Activated CD8-positive, alpha-beta T cell treated with anti-CD3 and anti-CD28 coated beads, Interleukin-2, amount 10 ng/mL, durations not matched to agents 7 days and 5 days (primary cell): ENCODE measurements at places on chromosomes 4 and X. TPM values are rescaled to one million over a fixed set of nuclear protein-coding genes. Genes with fewer than 3 reads are reported as not detected.

DNA sequence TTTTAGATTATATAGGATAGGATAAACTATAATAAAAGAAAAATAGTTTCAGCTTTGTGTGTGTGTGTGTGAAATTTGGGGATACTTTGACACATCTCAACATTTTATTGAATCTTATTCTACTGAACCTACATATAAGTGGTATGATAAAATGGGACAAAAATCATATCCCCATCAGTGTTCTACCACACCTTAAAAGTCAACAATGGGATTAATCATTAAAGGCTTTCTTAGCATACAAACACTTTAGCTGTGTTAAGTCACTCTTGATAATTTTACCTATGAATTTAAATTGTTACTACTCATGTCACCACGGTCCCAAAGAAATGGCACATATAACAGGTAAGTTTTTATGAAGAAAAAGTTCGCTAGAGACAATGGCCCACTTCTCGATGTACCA is 37.7 kb upstream of the LRBA start:
- DNase-seq = no peak
- no peak overlapping the region for H3K27ac ChIP-seq
- H3K36me3 ChIP-seq = no peaks in the 10 kb centered on the region
- H3K4me1 ChIP-seq = no peaks in the 10 kb centered on the region
- H3K4me3 ChIP-seq = no peak overlapping the region

- H3K27ac ChIP-seq = no peak overlapping the region
- H3K27me3 ChIP-seq = peaks cover 26% of the 10 kb centered on the region
- H3K36me3 ChIP-seq = no peaks in the 10 kb centered on the region
- H3K4me1 ChIP-seq = no peaks in the 10 kb centered on the region
- H3K4me3 ChIP-seq = no peak overlapping the region
Measured at GRCh38 chr4:78047366-78047765, 9.8 kb upstream of the FRAS1 start.

Gene HPGDS
- total RNA-seq = not detected

DNA sequence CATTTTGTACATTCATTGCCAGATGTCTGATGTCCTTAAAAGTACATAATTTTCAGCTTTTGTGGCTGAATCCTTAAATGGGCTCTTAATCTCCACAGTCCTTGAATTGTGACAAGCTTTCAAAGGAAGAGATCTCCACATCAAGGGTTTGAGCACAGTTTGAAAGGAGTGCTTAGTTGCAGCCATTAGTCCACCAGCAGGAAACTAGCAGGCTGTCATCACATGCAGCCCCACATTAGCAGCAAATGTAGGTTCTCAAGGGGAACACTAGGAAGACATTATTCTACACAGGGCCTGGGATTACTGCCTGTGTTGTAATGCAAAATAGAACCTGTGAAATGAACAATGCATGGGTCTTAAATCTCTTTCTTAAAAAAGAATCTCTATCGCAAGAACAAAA is 173.2 kb downstream of the CBLL2 start:
- no peak for DNase-seq
- no peak overlapping the region for H3K27ac ChIP-seq
- no peaks in the 10 kb centered on the region for H3K27me3 ChIP-seq
- no peak overlapping the region for H3K4me3 ChIP-seq
- no peaks in the 10 kb centered on the region for H3K36me3 ChIP-seq
- no peaks in the 10 kb centered on the region for H3K4me1 ChIP-seq

Gene DDX60
- 111 TPM for total RNA-seq

GRCh38 chr4:104188301-104188700 is 306.4 kb downstream of the CXXC4 start:
- no peak overlapping the region for H3K27ac ChIP-seq
- H3K4me1 ChIP-seq = no peaks in the 10 kb centered on the region
- H3K36me3 ChIP-seq = no peaks in the 10 kb centered on the region
- no peak overlapping the region for H3K4me3 ChIP-seq
- DNase-seq = no peak

DNA sequence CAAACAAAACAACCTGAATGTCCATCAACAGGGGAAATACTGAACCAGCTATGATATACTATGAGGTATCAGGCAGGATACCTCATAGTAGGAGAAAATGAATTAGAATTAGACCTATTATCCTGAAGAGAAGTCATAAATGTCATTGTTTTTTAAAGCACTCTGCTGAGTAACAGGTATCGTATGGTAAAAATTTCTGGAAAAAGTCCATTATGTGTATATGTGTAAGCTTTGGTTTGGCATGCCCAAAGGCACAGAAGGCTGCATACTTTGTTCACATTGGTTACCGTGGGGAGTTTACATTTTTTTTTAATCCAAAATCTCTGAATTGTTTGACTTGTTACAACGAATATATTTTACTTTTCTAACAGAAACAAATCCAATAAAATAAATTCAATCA is 70.5 kb downstream of the RPS3A start:
- no peaks in the 10 kb centered on the region for H3K36me3 ChIP-seq
- no peaks in the 10 kb centered on the region for H3K4me1 ChIP-seq
- no peak overlapping the region for H3K4me3 ChIP-seq
- H3K27ac ChIP-seq = no peak overlapping the region
- H3K27me3 ChIP-seq = peaks cover 16% of the 10 kb centered on the region

Gene FREM3
- not detected for total RNA-seq

GRCh38 chr4:55030589-55030988 is 94.8 kb downstream of the KDR start:
- DNase-seq = no peak
- H3K27me3 ChIP-seq = no peaks in the 10 kb centered on the region
- H3K4me1 ChIP-seq = no peaks in the 10 kb centered on the region
- no peaks in the 10 kb centered on the region for H3K36me3 ChIP-seq

GRCh38 chr4:169121861-169122382 is 111.9 kb upstream of the CBR4 start:
- no peak overlapping the region for H3K4me3 ChIP-seq
- H3K36me3 ChIP-seq = no peaks in the 10 kb centered on the region
- no peak overlapping the region for H3K27ac ChIP-seq
- no peaks in the 10 kb centered on the region for H3K27me3 ChIP-seq

GRCh38 chr4:622996-623913 is 2.1 kb upstream of the PDE6B start:
- H3K4me3 ChIP-seq = no peak overlapping the region
- no peak overlapping the region for H3K27ac ChIP-seq
- no peak for DNase-seq
- no peaks in the 10 kb centered on the region for H3K36me3 ChIP-seq

- H3K4me1 ChIP-seq = no peaks in the 10 kb centered on the region
- H3K27me3 ChIP-seq = no peaks in the 10 kb centered on the region
- H3K27ac ChIP-seq = no peak overlapping the region
- DNase-seq = no peak
- no peak overlapping the region for H3K4me3 ChIP-seq
Measured at GRCh38 chr4:117249333-117249732, 164.0 kb upstream of the TRAM1L1 start.

DNA sequence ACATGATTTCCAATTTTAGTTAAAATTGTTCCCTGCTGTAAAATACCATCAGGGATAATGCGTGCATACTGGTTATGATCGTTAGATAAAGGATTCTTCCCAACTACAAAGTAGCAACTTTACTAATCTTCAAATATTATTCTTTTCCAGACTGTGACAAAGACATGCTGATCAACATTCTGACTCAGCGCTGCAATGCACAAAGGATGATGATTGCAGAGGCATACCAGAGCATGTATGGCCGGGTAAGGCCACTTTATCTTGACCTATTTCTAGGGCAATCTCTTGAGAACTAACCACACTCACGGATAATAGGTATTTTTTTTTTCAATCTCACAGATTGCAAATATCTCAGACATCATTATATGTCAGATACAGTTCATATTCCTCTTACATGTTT is 47.0 kb downstream of the ANXA10 start:
- no peaks in the 10 kb centered on the region for H3K36me3 ChIP-seq
- H3K4me1 ChIP-seq = no peaks in the 10 kb centered on the region
- H3K27me3 ChIP-seq = peaks cover 8% of the 10 kb centered on the region
- no peak overlapping the region for H3K27ac ChIP-seq
- DNase-seq = no peak
- no peak overlapping the region for H3K4me3 ChIP-seq

Gene CYBB
- total RNA-seq = not detected

Gene TSPAN6
- total RNA-seq = not detected

Gene SPP1
- total RNA-seq = not detected

Gene SSX4
- not detected for total RNA-seq

DNA sequence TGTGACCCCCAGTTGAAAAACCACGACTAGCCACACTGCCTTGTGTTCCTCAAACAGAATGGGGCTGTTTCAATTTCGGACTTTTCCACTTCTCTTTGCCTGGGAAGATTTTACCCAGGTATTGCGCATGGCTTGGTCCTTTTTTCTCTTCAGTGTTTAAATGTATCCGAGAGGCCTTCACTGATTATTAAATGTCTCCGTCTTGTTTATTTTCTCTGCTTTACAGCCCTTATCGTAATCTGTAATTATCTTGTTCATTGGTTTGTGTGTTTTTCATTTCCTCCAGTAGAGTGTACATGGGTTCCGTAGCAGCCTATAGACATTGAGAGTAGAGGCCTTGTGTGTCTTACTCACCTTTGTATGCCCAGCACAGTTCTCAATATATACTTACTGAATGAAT is 2.4 kb downstream of the MOSPD2 start:
- H3K4me1 ChIP-seq = peaks cover 23% of the 10 kb centered on the region
- H3K27ac ChIP-seq = no peak overlapping the region
- no peaks in the 10 kb centered on the region for H3K27me3 ChIP-seq
- no peak overlapping the region for H3K4me3 ChIP-seq
- no peak for DNase-seq

- no peak for DNase-seq
- H3K27ac ChIP-seq = no peak overlapping the region
- H3K4me1 ChIP-seq = no peaks in the 10 kb centered on the region
Measured at GRCh38 chr4:78902298-78902697, 36.9 kb downstream of the PAQR3 start.

DNA sequence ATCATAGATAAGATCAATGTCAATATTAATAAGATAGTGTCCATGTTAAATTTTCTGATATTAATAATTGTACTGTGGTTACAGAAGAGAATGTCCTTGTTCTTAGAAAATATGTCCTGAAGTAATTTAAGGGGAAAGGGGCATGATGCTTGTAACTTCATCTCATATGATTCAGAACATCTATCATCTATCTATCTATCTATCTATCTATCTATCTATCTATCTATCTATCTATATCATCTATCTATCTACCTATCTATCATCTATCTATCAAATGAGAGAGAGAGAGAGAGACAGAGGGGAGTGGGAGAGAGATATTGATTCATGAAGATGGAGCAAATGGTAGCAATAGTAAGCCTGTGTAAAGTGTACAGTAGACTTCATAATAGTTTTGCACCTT is 124.8 kb upstream of the FAT1 start:
- H3K4me1 ChIP-seq = no peaks in the 10 kb centered on the region
- no peaks in the 10 kb centered on the region for H3K36me3 ChIP-seq
- H3K27me3 ChIP-seq = no peaks in the 10 kb centered on the region
- DNase-seq = no peak

GRCh38 chr4:16626945-16627344 is 271.5 kb downstream of the LDB2 start:
- no peaks in the 10 kb centered on the region for H3K27me3 ChIP-seq
- no peak for DNase-seq

Gene ELMOD2
- 15.5 TPM for total RNA-seq

Gene RBM46
- total RNA-seq = not detected

Gene HTN1
- total RNA-seq = not detected

Gene HTN3
- total RNA-seq = not detected

DNA sequence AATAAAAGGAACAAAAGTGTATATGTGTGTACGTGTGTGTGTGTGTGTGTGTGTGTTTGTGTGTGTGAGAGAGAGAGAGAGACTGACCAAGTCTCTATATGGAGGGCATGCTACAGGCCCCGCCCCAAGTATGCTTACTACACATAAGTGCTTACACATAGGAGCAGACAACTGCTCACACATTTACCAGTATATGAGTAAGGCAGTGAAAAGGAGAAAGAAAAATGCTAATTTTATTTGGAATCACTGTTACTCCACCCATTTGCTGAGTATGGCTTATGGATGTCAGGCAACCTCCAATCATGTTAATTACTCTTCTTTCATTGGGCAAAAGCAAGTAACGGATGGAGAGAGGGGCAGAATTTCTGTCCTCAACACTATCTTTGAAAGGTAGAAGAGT is 107.6 kb upstream of the STK26 start:
- DNase-seq = no peak
- H3K27me3 ChIP-seq = no peaks in the 10 kb centered on the region
- H3K36me3 ChIP-seq = no peaks in the 10 kb centered on the region
- H3K27ac ChIP-seq = no peak overlapping the region

DNA sequence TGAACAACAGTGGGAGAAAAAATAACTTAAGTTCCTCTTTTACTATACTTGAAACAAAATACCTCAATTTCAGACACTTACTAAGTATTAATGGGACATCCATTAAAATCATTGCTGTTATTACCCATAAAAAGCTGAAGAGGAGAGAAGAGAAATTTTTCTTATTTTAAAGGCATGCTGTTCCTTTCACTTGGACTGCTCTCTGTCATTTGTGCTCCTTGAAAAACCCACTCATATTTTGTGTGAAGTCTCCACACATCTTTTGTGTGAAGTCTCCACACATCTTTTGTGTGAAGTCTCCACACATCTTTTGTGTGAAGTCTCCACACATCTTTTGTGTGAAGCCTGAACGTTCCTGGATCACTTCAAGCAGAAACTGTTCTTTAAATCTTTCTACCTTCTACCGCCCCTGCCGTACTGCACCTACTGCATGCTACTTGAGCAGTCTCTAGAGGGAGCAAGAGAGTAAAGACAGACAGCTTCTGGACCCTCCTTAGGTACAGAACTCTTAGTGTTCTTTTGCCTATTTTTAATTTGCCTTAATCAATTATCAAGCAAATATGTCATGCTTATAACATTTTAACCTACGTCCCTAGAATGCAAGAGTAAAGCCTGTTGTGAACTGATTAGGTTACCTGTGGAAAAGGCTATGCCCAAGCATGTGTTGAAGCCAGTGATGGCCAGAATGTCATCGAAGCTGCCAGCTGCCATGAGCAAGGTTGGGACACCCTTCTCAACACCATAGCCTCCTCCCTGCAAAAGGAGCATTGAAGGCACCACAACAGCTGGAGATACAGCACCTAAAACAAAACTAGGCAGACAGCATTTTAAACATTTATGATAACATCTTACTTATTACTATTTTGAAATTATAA is 27.1 kb upstream of the SLC9B1 start:
- H3K27me3 ChIP-seq = no peaks in the 10 kb centered on the region
- H3K36me3 ChIP-seq = peaks cover 39% of the 10 kb centered on the region
- peaks cover 2% of the 10 kb centered on the region for H3K4me1 ChIP-seq

DNA sequence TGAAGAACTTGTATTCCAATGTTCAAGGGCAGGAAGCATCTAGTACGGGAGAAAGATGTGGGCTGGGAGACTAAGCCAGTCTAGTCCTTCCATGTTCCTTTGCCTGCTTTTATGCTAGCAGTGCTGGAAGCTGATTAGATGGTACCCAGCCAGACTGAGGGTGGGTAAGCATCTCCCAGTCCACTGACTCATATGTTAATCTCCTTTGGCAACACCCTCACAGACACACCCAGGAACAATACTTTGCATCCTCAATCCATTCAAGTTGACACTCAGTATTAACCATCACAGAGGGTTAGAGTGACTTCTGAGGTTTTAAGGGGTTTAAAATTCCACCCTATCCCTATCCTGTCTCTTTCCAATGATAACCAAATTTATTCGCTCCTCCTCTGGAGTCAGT is 6.5 kb downstream of the HMGN5 start:
- no peaks in the 10 kb centered on the region for H3K4me1 ChIP-seq
- H3K36me3 ChIP-seq = no peaks in the 10 kb centered on the region
- no peak overlapping the region for H3K4me3 ChIP-seq
- no peak for DNase-seq
